CD4-positive, alpha-beta T cell treated with Interleukin-21 for 1 hour (primary cell): ENCODE measurements at places on chromosomes 3 and 15.

DNA sequence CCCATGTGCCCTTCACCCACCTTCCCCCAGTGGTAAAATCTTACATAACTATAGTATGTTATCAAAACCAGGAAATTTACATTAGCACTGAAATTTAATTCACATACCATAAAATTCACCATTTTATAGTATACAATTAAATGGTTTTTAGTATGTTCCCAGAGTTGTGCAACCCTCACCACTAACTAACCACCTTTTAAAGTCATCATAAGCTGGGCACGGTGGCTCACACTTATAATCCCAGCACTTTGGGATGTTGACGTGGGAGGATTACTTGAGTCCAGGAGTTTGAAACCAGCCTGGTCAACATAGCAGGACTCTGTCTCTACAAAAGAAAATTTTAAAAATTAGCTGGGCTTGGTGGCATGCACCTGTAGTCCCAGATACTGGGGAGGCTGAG lies 13.7 kb downstream of the FRMD5 start:
- DNase-seq: no peak

DNA sequence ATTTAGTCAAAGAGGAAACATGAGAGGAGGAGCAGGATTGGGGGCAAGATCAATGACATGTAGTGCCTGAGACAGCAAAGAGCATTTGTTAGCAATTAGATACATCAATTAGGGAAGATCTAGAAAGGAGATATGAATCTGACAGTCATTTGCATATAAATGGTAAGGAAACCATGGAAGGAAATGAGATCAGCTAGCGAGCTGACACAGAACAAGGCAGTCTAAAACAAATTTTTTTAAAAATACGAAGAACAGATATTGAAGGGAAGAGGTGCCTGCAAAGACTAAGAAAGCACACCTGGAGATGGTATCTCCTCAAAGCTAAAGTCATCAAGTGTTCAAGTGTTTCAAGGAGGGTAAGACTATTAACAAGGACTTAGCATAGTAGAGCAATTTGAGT lies 4.6 kb downstream of the EPM2AIP1 start:
- DNase-seq: peak; percentile 59

- no peak for DNase-seq
These were observed 21.4 kb downstream of the GRAMD2A start for GRCh38 chr15:72176159-72176558.

DNA sequence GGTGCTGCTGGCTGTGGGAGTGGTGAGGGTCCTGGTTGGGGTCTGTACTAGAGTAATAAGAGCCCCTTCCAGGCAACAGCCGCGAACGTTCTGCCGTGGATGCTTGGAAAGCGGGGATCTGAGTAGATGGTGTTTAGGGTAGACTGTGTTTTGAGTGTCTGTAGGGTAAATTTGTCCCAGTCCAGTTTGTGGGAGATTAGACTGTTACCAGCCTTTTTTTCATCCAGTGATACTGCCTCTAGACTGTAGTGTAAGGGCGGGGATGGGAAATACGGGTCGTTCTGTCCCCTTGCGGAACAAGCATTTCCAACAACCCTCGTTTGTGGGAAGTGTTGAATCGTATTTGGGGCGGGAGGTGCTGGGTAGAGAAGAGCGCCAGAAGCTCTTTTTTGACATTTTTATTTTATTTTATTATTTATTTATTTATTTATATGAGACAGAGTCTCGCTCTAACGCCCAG lies 424 bp downstream of the HAUS2 start:
- DNase-seq: peak; percentile 43

GRCh38 chr15:63826528-63826927 lies 7.2 kb downstream of the HERC1 start:
- DNase-seq: peak; percentile 54

DNA sequence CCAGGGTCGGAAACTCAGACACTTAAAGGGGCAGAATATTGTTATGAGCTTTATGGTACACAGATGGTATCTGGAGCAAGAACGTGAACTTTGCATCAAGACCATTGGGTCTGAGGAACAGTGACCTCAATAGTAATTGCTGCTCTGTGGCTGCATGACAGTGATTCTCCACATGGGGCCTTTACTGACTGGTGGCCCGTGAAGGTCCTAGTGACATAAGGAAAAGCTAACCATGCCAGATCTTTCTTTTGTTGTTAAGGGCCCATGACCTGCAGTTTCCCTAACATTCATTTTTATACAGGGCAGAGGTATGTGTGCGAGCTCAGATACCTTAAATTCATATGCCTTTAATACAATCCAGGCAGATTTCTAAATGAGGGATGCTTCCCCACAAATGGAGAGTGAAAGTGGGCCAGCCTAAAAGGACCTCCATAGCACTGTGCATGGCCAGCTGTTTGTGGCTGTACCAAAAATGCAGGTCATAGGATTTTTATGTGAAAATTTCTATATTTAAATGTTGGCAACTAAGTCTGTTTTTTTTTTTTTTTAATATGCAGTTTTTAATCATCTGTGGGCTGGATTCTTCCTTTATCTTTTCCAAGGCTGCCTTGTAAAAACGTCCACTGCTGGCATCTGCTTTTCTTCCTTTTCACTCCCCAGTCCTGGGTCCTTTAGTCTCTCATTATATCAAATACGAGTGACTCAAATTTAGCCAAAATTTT lies 188.0 kb upstream of the IL12A start:
- DNase-seq: no peak

- DNase-seq: no peak
These were observed 52.8 kb downstream of the ITGA11 start for GRCh38 chr15:68379058-68379758.

- DNase-seq: no peak
These were observed 114.3 kb downstream of the STAC start for GRCh38 chr3:36494461-36495109.

- no peak for DNase-seq
These were observed 12.9 kb downstream of the LOXL1 start for GRCh38 chr15:73939138-73939537.

DNA sequence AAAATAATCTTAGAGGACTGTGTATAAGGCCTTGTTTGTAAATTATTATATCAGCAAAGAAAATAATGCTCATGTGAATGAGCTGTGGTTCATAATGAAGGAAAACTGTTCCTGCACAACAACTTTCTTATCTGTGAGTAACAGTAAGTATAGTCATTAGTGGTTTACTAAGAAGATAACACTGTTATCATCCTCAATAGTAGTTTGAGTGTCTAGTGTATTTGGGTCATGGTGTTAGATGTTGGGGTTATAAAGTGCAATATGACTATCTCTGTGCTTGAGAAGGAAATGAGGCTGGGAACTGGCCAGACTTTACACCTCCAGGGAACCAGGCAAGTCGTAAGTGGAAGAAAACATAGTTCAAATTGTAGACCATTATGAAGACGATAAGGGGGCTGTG lies 15.6 kb downstream of the VPS8 start:
- no peak for DNase-seq

- DNase-seq: no peak
These were observed 172.0 kb upstream of the BFSP2 start for GRCh38 chr3:133227813-133228212.

DNA sequence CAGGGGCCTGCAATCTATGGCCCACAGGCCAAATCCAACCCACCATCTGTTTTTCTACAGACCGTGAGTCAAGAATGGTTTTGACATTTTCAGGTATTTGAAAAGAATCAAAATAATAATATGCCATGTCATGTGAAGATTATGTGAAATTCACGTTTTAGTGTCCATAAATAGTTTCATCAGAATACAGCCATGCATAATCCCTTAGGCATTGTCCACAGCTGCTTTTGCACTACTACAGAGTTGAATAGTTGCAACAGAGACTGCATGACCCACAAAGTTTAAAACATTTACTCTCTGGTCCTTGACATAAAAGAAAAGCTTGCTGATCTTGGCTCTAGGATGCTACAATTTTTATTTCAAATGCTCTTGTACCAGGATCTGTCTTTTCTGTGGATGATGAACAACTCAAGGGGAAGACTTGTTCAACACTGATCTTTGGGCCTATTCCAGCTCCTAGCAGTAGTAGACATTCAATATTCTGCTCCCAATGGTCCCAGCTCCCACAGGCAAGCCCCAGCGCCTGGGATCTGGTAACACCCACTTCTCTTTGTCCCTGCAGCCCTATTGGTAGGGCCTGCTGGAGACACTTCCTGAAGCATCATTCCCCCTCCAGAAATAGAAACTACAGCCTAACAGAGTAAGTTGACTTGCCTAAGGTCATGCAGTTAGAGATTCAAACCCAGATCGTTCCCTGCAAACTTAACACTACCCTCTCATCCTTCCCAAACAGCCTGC lies 76.9 kb downstream of the MRPL46 start:
- DNase-seq: no peak

DNA sequence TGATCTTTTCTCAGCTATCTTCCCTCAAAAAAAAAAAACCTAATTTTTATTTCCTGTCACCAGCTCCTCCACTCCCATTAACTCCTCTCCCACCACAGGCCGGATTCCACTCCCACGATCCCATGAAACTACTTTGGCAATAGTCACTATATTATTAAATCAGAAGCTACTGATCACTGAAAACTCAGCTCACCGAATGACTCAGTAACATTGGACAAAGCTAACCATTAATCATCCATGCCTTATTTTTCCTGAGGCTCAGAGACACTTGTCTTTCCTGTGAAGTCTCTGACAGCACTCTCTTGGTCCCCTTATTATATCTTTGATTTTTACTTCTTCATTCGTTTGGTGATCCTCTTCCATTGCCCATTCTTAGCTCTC lies 260.2 kb downstream of the CGGBP1 start:
- DNase-seq: no peak

- DNase-seq: no peak
These were observed 55.9 kb downstream of the PDIA5 start for GRCh38 chr3:123122525-123123315.

DNA sequence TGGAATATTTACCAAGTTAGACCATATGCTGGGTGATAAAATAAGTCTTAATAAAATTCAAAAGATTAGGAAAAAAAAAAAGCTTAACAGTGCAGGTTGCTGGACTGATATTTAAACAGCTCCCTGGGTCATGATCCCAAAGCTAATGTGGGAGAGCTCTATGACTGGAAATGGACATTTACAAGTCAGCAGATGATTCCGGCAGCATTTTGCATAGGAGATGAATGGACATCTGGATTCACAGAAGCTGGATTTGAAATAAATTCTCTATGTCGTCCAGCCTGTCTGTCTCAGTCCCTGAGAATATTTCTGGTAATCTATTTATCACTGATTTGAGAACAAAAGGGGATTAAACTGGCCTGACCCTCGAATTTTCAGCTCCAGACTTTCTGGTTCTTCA lies 52.3 kb upstream of the KLHL25 start:
- DNase-seq: no peak

GRCh38 chr3:11581237-11582190 lies 62.2 kb downstream of the VGLL4 start:
- DNase-seq: no peak

DNA sequence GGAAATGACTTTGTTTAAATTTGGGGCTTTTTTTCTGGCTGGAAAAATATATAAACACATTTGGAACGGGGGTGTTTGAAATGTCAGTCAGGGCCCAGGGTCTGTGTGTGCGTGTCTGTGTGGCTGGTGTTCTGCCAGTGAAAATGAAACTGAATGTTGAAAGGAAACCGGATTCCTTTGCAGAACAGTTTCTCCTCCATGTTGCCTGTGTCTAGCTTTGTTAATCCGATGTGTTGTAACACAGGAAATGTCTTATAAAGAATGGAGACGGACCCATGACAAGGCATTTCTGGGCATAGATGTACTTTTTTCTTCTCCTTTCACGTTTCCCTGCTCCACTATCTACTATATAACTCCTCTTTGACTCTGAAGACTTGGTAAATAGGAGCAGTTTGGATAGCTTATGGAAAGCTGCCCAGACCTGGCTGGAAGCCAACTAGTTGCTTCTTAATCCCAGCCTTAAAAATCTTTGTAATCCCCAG lies 2.8 kb downstream of the SQOR start:
- DNase-seq: peak; percentile 83

- DNase-seq: no peak
These were observed 87.9 kb downstream of the STT3B start for GRCh38 chr3:31620656-31621055.

GRCh38 chr3:61378311-61378710 lies 127.1 kb upstream of the FHIT start:
- DNase-seq: no peak

- DNase-seq: no peak
These were observed 172.6 kb upstream of the CNTN3 start for GRCh38 chr3:74787011-74787410.
